ENCODE measurements at places on chromosomes 7 and 10. TPM values are rescaled to one million over a fixed set of nuclear protein-coding genes. Genes with fewer than 3 reads are reported as not detected.

GRCh38 chr10:49610114-49610457, at the start of gene SLC18A3:
SLC18A3 (plus strand) TSS chr10:49610310; CDS start chr10:49610741, 431 bp downstream.
- DNase-seq: no peak

GRCh38 chr10:71391701-71392100, 5.0 kb upstream of the CDH23 start:
- no peak for DNase-seq

Gene CNTNAP2
- not detected for total RNA-seq

GRCh38 chr10:132488231-132488821, 49.3 kb upstream of the INPP5A start:
- no peak for DNase-seq

DNA sequence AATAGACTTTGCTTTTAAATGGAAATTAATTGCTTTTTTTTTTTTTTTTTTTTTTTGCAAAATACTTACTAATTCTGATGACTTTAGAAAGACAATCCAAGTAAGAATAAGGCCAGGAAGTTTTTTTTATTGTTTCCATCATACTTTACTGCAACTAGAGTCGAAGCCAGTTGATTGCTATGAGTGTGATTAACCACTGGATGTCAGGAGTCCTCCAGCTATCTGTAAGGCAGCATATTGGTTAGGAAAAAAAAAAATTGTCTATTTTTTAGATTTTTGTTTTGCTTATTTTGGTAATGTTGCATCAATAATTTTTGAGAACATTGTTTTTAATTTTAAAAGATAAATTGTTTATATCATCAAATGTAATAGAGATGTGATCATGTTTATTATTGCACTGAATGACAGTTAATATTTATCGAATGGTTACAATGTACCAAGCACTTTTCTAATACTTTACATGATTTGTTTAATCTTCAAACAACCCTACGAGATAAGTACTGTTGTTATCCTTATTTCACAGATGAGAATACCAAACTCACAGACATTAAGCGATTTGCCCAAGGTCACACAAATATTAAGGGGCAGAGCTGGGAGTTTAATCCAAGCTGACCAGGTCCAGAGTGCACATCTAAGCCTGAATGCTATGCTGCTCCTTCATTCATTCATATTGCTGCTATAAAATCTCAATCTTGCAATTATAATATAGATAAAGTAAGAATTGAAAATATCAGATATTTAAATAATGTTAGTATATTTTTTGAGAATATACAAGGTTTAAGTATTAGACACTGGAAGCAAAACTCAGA, 19.9 kb upstream of the LMOD2 start:
- DNase-seq: peak; percentile 47

DNA sequence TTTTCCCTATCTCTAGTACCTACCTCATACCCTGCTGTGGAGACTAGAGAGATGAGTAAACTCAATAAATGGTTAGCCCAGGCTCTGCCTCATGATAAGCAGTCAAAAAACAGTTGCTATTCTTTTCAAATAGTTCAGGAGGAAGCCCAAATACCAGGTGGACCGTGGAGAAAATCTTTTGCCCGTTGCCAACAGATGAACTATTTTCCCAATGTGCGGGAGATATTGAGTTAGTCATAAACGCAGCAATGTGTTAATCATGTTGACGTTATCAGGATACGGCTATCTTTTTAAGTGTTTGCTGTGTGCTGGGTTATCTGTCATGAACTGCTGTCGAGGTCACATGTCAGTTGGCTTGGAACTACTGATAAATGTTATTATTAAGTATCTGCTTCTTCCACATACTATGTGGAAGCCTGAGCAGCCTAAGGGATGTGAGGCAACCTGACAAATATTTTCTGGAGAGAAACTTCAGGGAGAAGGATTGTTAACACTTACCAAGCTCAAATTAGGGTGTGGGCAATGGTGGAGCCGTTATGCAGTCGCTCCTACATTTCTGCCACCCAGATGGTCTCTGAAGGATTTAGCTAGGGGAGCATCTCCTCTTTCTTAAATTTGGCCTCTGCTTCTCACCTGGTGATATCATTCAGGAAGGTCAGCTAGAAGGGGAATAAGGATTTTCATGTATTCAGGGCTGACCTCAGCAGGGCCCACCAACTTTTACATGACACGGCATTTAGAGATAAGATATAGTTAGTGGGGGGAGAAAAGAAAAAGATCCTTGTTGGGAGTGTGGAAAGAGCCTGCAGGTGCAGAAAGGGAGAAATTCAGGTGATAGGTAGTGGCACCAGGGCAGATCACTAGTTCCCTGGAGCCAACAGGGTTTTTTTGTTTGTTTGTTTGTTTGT, 33.5 kb upstream of the SLC26A3 start:
- no peak for DNase-seq

DNA sequence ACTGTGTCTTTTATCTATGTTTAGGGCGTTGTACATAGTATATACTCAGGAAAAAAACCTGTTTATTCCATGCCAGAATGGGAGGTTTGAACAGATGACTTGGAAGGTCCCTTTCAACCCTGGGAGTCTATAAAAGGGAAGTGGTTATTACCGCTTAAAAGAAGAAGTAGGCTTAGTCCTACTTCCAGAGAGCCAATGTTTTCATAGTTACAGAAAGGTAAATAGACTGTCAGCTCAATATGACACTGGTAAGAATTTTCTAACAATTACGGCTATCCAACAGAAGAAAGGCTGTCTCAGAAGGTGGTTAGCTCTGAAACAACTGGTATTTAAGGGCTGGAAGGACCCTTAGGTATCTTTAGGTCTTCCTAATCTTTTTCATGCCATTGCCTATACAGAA, 1.1 kb upstream of the TFAM start:
- peak; percentile 78 for DNase-seq

Gene RSPH10B2
- total RNA-seq: 5.2 TPM

Gene MYOZ1
- total RNA-seq: not detected

Gene SSMEM1
- total RNA-seq: not detected

- peak; percentile 62 for DNase-seq
Measured at GRCh38 chr10:132477398-132478340, 59.9 kb upstream of the INPP5A start.

GRCh38 chr7:41730161-41730560, 27.3 kb upstream of the INHBA start:
- DNase-seq: no peak

- DNase-seq: no peak
Measured at GRCh38 chr10:128044186-128044585, 82.0 kb downstream of the MKI67 start.

Gene LRRC18
- not detected for total RNA-seq

- DNase-seq: no peak
Measured at GRCh38 chr10:16521311-16522016, at the start of gene C1QL3. C1QL3 (minus strand) TSS chr10:16521879; CDS start chr10:16521065, 814 bp downstream.

DNA sequence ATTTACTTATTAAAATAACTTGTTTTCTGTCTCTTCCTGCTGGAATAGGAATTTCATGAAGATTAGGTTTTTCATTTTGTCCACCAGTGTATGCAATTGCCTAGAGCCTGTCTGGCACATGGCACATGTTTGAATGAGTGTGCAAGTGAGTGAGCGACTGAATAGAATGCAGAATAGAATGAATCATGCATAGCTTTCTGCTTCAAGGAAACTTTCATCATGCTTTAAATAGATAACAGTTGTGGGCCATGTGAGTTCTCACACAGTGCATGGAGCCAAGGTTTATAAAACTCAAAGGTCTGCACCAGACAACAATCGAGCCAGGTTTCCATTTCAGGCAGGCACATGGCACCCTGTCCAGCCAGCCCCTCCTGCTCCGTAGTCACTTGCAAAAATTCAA, 74.2 kb upstream of the HECW1 start:
- no peak for DNase-seq

Gene DGKI
- not detected for total RNA-seq

DNA sequence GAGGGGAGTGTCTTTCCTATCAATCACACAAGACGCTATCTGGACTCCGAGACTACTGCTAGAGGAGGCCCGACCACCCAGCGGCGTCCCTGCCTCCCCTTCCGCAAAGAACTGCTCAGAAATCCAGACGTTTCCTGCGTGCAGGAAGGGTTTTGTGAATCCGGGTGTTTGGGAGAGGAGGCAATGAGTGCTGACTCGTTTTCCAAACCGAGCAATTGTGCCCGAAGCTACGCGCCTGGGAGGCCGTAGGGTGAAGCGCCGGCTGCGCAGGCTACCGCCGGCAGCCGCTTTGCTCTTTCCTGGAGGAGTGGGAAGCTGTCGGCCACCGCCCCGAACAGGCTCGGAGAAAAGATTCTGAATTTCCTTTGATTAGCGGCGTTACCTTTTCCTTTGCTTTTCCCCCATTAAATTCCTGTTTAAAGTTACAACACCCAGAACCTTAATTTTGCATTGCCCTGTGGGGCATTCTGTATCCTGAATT, 5.3 kb downstream of the VAX1 start:
- no peak for DNase-seq

Gene FAM24B
- total RNA-seq: 11.6 TPM

GRCh38 chr10:12943425-12943824, 58.1 kb downstream of the CCDC3 start:
- DNase-seq: no peak

Gene SERPINE1
- total RNA-seq: not detected

- DNase-seq: no peak
Measured at GRCh38 chr7:45080265-45080957, 8.4 kb downstream of the NACAD start.

DNA sequence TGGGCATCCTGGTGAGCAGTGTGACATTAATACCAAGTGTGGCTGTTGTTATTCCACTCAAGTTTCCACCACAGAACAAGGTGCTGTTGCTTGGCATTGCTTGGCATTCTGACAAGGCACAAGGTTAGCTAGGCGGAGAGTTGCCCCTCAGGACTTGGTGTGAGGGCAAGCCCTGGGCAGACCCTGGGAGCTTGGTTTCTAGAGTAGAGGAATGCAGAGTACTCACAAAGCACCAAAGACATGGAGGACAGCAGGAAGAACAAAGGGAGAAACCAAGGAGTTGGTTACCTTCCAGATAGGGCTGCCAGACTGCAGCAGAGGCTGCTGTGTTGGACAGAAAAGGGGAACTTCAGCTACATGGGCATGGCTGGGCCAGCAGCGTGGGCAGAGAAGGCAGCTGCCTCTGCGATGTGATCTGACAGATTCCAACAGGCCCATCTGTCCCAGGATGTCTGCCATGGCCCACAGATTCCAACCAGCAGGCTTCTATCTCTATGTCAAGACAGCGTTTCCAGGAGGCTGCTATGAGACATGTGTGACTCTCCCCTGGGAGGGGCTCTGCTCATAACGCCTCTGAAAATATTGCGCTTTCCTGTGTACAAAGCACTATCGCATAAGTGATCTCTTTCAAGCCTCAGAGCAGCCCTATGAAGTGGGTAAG, 1.8 kb downstream of the GOLGA7B start:
- no peak for DNase-seq

Gene TMEM229A
- not detected for total RNA-seq

GRCh38 chr7:153087498-153087897, 327.9 kb downstream of the ACTR3B start:
- DNase-seq: no peak

- DNase-seq: peak; percentile 89
Measured at GRCh38 chr7:45001138-45001694, 1.2 kb downstream of the CCM2 start.

DNA sequence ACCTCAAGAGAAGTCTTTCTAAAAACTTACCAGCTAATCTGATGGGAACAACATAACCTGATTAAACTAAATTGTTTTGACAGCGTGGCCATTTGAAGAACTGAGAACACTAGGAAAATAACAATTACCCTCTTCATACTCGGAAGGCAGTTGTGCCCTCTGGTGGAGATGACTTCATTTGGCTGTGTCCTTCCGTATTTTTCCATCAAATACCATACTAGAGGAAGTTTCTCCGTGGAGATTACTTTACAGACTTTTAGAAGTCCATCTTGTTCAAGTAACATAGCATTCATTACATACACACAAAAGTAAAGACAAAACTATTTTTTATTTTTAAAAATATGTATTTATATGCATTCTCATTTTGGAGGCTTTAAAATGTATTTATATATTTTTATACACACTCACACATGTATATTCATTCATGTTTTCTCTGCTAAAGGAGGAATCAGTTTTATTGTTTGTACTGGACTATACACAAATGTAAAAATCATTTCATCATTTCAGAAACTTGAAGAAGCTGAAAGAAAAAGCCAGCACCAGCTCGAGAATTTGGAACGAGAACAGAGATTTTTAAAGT, 25.2 kb downstream of the SMNDC1 start:
- peak; percentile 77 for DNase-seq

Gene NEURL1
- total RNA-seq: 0.04 TPM

DNA sequence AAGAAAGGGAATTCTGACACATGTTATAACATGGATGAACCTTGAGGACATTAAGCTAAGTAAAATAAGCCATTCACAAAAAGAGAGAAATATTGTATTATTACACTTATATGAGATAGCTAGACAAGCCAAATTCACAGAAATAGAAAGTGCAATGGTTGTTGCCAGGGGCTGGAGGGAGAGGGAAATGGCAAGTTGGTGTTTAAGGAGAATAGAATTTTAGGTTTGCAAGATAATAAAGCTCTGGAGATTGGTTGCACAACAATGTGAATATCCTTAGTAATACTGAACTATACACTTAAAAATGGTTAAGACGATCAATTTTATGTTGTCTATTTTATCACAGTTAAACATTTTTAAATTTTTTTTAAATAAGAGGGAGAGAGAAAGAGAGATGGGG, 25.0 kb upstream of the ADD3 start:
- DNase-seq: no peak

DNA sequence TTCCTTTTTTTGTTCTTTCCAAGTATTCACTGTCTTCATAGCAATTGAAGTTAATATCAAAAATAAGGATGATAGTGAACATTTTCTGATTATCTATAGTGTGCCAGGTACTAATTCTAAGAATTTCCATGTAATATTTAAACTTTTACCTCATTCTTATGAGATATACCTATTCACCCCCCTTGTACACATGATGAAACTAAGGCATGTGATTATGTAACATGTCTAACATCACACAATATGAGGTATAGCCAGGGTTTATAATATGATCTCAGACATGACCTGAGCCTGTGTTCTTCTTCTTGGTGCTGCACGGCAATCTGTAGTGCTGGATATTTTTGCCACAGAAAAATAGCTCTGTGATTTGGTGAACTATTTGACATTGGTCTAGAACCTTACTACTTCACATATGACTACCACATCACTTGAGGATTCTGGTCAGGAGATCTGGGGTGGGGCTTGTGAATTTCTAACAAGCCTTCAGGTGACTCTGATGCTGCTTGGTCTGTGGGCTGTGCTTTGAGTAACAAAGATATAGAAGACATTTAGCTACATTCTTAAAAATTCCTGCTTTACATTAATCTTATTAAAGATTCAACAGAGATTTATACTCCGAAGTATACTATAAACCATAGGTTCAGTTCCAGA, 79.1 kb downstream of the TRIM24 start:
- DNase-seq: no peak

DNA sequence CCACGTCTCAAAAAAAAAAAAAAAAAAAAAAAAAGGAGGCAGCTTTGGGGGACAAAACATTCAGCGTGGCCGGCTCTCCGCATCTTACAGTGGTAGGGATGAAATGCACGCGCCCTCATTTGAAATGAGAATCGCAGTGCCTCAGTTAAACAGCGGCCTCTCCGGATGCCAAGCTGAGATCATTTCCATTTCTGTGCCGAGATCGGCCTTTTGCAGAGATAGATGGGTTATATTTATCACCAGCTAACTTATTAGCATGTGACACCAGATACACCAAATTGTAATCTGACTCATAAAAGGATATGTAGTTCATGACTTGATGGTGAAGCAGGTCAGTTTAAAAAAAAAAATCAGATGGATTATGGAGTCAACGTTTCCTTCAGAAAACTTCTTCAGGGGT, 138.7 kb downstream of the CUX1 start:
- DNase-seq: peak; percentile 94

GRCh38 chr10:86024281-86025041, 342.1 kb downstream of the GRID1 start:
- DNase-seq: peak; percentile 56

- no peak for DNase-seq
Measured at GRCh38 chr10:56298941-56299340, 62.1 kb downstream of the ZWINT start.

Gene DENND2A
- not detected for total RNA-seq

Gene ITGB8
- total RNA-seq: 0.07 TPM
